ENCODE measurements at places on chromosomes 16 and 17.

DNA sequence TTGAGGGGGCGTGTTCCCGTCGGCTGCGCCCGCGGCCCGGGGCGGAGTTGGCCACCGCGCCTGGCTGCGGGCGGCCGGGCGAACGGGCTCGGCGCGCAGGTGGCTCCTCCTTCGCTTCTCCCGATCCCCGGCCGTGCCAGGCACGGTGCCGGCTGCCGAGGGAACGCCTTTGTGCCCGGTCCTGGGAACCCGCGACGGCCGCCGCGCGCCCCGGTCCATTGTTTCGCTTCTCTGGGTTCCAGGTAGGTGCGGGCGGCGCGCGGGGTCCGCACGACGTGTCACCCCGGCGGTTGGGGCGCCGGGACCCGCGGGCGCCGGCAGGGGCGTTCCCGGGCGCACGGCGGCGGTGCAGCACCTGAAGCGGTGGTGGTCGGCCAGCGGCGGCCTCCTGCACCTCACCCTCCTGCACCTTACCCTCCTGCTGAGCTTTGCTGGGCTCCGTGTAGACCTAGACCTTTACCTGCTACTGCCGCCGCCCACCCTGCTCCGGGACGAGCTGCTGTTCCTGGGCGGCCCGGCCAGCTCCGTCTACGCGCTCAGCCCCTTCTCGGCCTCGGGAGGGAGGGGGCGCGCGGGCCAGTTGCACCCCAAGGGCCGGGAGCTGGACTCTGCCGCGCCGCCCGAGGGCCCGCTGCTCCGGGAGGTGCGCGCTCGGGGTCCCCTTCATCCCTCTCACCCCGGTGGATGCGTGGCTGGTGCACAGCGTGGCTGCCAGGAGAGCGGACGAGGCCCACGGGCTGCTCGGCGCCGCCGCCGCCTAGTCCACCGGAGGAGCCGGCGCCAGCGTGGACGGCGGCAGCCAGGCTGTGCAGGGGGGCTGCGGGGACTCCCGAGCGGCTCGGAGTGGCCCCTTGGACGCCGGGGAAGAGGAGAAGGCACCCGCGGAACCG lies 99.9 kb downstream of the EFCAB13 start:
- DNase-seq = peak; percentile 49

DNA sequence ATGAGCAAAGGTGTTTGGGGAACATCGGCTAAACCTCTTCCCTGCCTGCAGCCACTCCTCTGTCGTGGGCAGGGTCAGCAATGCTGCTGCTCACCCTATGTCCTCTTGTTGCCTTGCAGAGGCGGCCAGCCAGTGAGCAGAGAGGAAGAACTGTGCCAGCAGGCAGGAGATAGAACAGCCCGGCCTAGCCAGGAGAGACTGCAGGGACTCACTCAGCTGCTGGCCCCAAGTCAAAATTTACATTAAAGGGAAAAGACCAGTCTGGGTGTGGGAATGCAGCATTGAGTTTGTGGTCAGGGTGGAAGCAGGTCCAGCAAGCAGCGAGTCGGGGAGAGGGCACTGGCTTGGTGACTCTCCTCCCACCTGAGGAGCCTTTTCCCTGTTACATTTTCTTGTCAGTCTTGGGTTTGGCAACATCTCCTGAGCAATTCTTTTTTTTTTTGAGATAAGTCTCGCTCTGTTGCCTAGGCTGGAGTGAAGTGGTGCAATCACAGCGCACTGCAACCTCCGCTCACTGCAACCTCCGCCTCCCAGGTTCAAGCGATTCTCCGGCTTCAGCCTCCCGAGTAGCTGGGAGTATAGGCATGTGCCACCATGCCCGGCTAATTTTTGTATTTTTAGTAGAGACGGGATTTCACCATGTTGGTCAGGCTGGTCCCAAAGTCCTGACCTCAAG lies 22.7 kb downstream of the LIG3 start:
- no peak for DNase-seq

GRCh38 chr17:41957031-41957868 lies 9.3 kb upstream of the CNP start:
- DNase-seq = no peak

- DNase-seq = peak; percentile 75
Observed at GRCh38 chr16:20614186-20615141, 38.3 kb upstream of the ACSM2B start.

DNA sequence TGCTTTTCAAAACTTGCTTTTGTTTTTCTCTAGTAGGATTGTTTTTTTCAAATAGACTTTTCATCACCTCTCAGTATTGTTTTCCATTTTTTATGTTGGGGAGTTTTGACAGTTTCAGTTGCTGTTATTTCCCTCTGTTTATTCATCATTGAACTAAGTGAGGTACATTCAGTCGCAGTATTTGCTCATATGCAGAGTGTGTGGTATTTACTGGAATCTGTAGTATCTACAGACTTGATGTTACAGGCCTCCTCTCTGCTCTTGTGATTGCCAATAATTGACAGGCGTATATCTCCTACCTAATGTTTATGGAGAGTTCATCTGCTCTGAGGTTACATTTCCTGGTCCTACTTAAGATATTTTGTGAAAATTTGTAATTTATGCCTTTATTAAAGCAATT lies 49.6 kb downstream of the COX10 start:
- DNase-seq = no peak

DNA sequence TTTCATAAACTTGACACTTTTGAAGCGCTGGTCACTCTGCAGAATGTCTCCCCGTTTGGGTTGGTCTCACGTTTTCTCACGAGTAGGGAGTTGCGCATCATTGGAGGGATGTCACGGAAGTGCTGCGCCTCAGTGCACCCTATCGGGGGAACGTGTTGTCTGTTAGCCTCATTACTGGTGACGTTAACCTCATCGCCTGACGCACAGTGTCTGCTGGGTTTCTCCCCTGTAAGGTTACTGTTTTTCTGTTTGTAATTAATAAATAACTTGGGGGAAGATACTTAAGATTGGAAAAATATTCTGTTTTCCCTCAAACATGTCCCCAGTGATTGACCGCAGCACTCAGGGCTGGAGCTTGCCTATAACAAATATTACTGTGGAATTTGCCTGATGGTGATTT lies 26.7 kb downstream of the VAC14 start:
- DNase-seq = peak; percentile 7

- DNase-seq = no peak
Observed at GRCh38 chr17:12548558-12548957, 117.1 kb upstream of the MYOCD start.

GRCh38 chr17:12646761-12647422 lies 18.8 kb upstream of the MYOCD start:
- DNase-seq = no peak

DNA sequence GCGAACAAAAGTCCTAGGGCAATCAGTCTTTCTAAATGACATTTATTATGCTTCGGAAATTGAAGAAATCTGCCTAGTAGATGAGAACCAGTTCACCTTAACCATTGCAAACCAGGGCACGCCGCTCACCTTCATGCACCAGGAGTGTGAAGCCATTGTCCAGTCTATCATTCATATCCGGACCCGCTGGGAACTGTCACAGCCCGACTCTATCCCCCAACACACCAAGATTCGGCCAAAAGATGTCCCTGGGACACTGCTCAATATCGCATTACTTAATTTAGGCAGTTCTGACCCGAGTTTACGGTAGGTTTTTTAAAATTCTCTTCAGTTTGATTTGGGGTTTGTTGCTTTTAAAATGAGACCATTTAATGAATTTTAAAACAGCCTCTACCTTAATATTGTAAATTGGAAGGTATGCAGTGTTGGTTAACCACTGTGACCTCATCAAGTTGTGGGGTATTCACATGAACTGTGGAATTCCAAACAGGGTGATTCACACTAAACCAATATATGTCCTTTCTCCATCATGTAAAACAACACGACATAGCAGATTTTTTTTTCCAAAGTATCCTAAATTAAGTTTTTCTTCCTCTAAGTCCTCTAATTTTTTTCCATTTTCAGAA lies 6.2 kb upstream of the EVI2A start:
- no peak for DNase-seq

- DNase-seq = no peak
Observed at GRCh38 chr16:68276223-68276622, 11.9 kb downstream of the SLC7A6 start.

DNA sequence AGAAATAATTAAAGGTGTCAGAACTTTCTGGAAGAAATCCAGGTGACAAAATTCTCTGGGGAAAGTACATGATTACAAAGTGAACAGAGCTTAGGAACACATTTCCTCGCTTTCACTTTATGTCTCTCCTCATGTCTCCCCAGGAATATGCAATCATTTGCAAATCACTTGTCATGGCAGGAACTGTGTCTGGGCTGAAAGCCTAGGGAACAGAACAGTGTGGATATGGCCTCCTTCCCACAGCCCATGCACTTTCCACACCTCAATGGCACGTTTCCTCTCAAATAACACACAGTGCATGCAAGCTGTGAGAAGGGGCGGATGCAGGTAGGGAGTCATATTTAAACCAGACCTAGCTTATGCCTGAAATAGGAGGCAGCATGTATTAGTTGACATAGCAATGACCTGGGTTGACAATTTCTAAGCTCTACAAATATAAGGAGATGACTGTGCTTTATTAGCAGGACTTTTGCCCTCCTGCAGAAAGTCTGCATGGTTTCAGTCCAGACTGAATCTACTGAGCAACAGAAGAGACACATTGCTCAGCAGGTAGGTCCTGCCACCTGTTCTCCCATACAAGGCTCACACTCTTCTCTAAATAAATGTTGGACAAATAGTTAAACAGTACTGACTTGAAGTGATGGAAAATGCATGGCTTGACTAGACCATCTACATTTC lies 236.0 kb upstream of the ELAC2 start:
- DNase-seq = no peak

GRCh38 chr16:81371106-81371505 lies 56.3 kb downstream of the GAN start:
- no peak for DNase-seq

DNA sequence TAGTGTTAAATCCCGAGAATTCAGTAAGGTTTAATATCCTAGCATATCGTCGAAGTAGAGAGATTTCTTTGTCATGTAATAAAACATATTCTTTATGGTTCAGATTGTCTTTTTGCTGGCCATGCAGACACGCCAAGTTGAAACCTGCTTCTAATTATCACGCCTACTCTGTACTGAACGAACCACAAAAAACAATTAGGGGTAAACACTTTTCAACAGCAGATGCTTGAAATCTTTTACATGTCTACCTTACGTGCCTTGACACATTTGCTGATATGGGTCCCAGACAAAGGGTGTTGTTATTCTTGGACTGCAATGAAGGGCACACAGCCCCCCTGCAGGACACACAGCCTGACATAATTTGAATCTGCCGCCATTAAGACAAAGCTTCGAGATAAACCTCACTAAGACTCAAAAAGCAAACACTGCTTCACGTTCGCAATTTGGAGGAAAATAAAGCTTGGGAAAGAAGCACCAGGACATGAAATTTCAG lies 13.3 kb downstream of the WIPI1 start:
- no peak for DNase-seq

DNA sequence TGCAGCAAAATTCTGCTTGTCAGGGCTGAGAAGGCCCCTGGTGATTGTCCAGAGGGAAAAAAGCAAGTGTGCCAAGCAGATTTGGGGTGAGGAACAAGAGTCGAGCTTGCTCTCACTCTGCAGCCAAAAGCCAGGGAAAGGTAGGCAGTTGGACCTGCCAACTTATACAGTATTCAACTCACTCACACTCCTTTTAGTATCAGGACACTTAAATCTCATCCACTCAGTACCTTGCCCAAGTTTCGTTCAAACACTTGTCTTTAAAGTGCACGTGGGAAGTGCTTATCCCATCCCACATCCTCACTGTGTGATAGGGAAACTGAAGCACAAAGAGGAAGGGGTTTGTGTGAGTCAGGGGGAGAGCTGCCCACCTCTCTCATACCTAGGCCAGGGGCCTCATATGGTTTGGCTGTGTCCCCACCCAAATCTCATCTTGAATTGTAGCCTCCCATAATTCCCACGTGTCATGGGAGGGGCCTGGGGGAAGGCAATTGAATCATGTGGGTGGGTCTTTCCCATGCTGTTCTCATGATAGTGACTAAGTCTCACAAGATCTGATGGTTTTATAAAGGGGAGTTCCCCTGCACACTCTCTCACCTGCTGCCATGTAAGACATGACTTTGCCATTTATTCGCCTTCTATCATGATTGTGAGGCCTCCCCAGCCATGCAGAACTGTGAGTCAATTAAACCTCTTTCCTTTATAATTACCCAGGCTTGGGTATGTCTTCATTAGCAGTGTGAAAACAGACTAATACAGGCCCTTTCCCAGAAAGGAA lies 25.6 kb upstream of the CES5A start:
- DNase-seq = no peak

GRCh38 chr17:47895347-47895855 lies 635 bp upstream of the SP2 start:
- DNase-seq = peak; percentile 67

DNA sequence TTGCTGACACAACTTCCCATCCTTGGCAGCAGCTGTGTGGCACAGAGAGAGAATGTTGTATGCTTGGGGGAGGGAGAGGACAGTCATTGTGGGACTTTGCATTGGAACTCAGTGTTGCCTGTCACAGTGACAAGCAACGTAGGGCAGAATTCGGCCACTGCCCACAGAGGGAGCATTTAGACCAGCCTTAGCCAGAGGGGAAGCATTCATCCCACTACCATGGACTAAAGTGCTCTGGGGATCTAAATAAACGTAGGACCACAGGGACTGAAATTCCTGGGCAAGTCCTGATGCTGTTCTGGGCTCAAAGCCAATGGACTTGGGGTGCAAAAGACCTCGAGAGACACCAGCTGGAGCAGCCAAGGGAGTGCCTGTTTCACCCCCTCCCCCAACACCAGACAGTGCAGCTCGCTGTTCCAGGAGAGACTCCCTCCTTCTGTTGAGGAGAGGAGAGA lies 44.9 kb downstream of the ABCA8 start:
- DNase-seq = no peak

- no peak for DNase-seq
Observed at GRCh38 chr16:55042556-55043432, 112.1 kb downstream of the IRX5 start.

DNA sequence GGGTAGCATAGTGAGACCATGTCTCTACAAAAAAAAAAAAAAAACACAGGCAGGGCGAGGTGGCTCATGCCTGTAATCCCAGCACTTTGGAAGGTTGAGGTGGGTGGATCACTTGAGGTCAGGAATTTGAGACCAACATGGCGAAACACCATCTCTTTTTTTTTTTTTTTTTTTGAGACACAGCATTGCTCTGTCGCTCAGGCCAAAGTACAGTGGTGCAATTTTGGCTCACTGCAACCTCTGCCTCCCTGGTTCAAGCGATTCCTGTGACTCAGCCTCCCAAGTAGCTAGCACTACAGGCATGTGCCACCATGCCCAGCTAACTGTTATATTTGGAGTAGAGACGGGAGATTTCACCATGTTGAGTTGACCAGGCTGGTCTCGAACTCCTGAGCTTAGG lies 5.1 kb downstream of the RAMP2 start:
- no peak for DNase-seq

GRCh38 chr16:7613518-7613917 lies 280.9 kb downstream of the RBFOX1 start:
- no peak for DNase-seq

GRCh38 chr17:17921192-17922069 lies 50.8 kb downstream of the TOM1L2 start:
- no peak for DNase-seq

GRCh38 chr17:63688396-63689020 lies 11.4 kb downstream of the LIMD2 start:
- no peak for DNase-seq
